ENCODE measurements at places on chromosomes 5 and 9.

DNA sequence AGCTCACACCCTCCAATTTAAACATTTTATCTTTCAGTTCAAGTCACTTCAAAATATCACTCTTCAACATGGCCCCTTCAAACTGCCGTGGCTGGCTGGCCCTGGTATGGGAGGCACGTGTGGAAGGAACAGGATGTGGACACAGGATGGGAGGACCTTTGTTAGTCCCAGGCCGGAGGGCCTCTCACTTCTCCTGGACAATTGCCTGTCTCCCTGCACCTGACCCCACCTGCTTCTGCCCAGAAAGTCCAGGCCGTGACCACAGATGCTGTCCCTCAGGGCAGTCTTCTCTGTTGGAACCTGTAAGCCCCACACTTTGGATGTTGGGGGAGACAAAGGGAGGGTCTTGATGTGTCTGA lies 19.4 kb downstream of the AMBP start:
- DNase-seq: no peak

GRCh38 chr5:4901924-4902323 lies 238.2 kb upstream of the ADAMTS16 start:
- no peak for DNase-seq

DNA sequence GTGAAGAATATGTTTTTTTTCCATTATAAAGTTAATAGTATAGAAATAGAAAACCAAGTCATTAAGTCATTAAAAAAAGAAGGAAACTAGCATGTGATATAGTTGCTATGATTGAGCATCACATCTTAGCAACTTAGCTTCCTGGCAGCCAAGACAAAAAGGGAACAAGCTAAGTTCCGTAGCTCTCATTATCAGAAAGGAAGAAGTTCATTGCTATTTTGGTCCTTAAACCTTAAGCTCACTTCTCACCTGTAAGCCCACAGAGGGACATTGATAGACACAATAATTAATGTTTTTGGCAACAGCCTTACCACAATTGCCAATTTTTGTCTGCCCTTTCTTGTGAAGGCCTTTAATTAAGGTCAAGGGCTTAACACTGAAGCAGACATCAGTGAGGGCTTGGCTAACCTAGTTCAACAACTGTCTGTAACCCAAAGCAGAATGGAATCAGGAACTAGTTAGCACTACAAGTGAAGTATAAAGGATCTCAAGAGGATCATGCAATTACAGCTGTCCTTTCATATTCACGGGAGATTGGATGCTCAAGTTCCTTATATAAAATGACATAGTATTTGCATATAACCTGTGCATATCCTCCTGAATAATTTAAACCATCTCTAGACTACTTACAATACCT lies 24.0 kb upstream of the KLF4 start:
- DNase-seq: no peak

- no peak for DNase-seq
Observed at GRCh38 chr5:96297290-96297689, 135.8 kb downstream of the PCSK1 start.

- no peak for DNase-seq
Observed at GRCh38 chr5:158886957-158887356, 212.8 kb downstream of the EBF1 start.

DNA sequence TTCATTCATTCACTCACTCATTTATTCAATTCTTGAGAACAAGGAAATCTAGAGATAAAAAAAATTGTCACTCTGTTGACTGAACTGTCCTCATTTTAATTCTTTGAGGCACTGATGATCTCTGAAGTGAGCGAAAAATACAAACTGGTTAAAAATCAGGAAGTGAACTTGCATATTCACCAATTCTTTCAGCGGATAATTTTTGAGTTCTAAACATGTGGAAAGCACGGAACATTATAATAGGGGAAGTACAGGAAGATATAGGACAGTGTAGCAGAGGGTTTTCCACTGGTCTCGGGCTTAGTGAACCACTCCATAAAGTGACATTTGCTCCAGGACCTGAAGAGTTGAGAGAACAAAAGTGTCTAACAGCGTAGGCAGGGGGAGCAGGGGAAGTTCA lies 169.5 kb downstream of the TLR4 start:
- no peak for DNase-seq

- DNase-seq: no peak
Observed at GRCh38 chr5:114435885-114436299, 74.0 kb downstream of the KCNN2 start.

DNA sequence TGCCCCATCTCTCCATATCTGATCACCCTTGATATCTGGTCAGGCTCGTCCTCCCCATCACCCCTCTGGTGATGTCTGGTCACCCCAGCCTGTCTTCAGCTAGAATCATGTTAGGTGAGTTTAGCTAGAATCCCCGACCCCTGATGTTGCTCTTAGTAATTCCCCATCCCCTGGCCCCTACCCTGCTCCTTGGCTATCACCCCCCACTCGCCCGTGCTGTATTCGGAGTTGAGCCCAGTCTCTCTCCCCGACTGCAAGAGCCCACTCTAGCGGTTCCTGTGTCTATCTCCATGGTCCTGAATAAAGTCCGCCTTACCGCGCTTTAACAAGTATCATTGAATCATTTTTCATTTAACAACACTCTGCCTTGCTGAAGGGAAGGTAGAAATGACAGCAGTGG lies 33.7 kb downstream of the ADAMTS2 start:
- DNase-seq: no peak

DNA sequence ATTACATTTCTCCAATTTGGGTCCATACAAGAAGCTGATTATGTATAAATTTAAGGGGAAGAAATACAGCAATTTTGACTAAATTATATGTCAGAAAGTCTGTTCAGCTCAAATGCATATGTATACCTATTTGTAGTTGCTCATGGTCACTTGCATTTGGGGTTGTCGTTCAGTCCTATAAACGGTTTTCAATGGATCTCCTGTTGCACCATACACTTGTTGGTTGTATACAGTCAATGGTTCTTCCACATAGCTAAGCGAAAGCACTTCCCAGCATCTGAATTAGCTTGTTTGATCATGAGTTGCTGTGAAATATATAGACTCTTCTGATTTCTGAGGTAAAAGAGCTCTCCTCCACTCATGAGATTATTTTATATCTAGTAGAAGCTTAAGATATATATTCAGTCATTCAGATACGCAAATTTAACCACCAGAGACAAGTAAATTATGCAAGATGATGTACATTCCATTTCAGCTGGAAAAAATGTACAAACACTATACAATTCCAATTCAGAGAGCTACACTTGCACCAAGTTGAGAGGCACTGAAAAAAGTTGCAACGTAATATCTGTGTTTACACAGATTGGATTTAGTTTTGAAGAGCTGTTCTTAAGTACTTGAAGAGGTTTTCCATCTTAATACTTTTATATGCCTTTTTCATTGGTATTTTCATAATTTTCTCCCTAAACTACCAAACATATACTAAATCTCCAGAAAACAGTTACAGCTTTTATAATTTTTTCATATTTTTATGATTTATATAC lies 64.4 kb upstream of the POU5F2 start:
- no peak for DNase-seq

DNA sequence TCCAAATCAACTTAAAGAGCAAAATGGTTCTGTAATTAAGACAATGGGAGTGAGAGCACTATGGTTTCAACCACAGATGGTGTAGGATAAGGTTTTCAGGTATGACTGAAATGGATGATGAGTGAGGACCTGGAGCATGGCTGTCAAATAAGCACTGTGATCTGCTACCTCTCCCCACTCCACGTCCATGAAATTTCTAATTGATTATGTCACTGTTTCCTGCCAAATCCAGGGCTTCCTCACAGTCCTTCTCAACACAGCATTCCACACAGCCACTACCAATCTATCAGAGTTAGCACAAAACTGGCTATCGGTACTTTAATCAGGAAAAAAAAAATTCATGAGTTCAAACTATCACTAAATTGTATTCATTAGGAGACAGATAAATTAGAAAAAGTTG lies 420.4 kb upstream of the WWC1 start:
- DNase-seq: no peak

DNA sequence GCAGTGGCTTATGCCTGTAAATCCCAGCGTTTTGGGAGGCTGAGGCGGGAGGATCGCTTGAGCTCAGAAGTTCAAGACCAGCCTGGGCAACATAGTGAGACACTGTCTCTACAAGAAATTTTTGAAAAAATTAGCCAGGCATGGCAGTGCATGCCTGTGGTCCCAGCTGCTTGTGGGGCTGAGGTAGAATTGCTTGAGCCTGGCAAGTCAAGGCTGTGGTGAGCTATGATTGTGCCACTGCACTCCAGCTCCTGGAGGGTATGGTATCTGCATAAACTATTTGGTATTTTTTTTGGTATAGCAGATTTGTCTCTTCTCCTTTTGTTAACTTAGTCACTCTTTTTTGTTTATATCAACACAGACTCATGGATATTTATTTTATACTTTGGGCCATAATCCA lies 61.5 kb upstream of the TEX48 start:
- no peak for DNase-seq
